Kidney (tissue), 22 donors: ENCODE measurements at places on chromosomes 13 and 19. TPM values are rescaled to one million over a fixed set of nuclear protein-coding genes. Genes with fewer than 3 reads are reported as not detected.

ZNF724 gene
- not detected for polyA plus RNA-seq

RNF225 gene
- polyA plus RNA-seq, result not detected

LILRB1 gene
- polyA plus RNA-seq, result 0.41 TPM

CYP2F1 gene
- polyA plus RNA-seq, result not detected

NCR1 gene
- polyA plus RNA-seq, result not detected

LIN7B gene
- 9.7 TPM for polyA plus RNA-seq

ADAT3 gene
- polyA plus RNA-seq, result 6.1 TPM

ZNF571 gene
- polyA plus RNA-seq, result 4.0 TPM
